Esophagus (tissue), 2 donors: ENCODE measurements at places on chromosomes 5 and 9. TPM values are rescaled to one million over a fixed set of nuclear protein-coding genes. Genes with fewer than 3 reads are reported as not detected.

FOXD1 gene
- 1.3 TPM for polyA plus RNA-seq

PCDHB16 gene
- polyA plus RNA-seq, result 0.08 TPM

IL9 gene
- not detected for polyA plus RNA-seq

MCIDAS gene
- 0.04 TPM for polyA plus RNA-seq

PKD2L2 gene
- not detected for polyA plus RNA-seq

NDOR1 gene
- 5.7 TPM for polyA plus RNA-seq

ACTBL2 gene
- not detected for polyA plus RNA-seq

TRIM36 gene
- 0.20 TPM for polyA plus RNA-seq

FBP2 gene
- polyA plus RNA-seq, result not detected

EGFLAM gene
- polyA plus RNA-seq, result 0.53 TPM

SPINK13 gene
- not detected for polyA plus RNA-seq

NUP214 gene
- 31.3 TPM for polyA plus RNA-seq

AJM1 gene
- 1.9 TPM for polyA plus RNA-seq

GTF2H2 gene
- polyA plus RNA-seq, result 4.0 TPM

SHISAL2B gene
- not detected for polyA plus RNA-seq

OR1J2 gene
- 0.04 TPM for polyA plus RNA-seq

PCDHGB7 gene
- 1.2 TPM for polyA plus RNA-seq

RGMB gene
- 2.6 TPM for polyA plus RNA-seq

FAM151B gene
- 0.83 TPM for polyA plus RNA-seq

SLC44A1 gene
- polyA plus RNA-seq, result 8.2 TPM

JAKMIP2 gene
- polyA plus RNA-seq, result 0.20 TPM

PCDHGC4 gene
- 0.05 TPM for polyA plus RNA-seq

CCDC152 gene
- polyA plus RNA-seq, result 0.16 TPM

PAEP gene
- not detected for polyA plus RNA-seq

SLC2A8 gene
- 10.3 TPM for polyA plus RNA-seq

C5orf63 gene
- 4.5 TPM for polyA plus RNA-seq

ZNF658 gene
- 1.7 TPM for polyA plus RNA-seq

PDLIM4 gene
- 58.9 TPM for polyA plus RNA-seq

HBEGF gene
- 9.3 TPM for polyA plus RNA-seq

PCDHA9 gene
- not detected for polyA plus RNA-seq

ARHGEF28 gene
- polyA plus RNA-seq, result 6.5 TPM

OMD gene
- 1.1 TPM for polyA plus RNA-seq

SLC1A3 gene
- polyA plus RNA-seq, result 16.1 TPM

TOMM5 gene
- polyA plus RNA-seq, result 93.3 TPM

HSDL2 gene
- polyA plus RNA-seq, result 22.0 TPM

C1QTNF2 gene
- 0.53 TPM for polyA plus RNA-seq

TNIP1 gene
- polyA plus RNA-seq, result 140 TPM

SPATA31A3 gene
- not detected for polyA plus RNA-seq

SPATA31D4 gene
- polyA plus RNA-seq, result not detected

CCDC183 gene
- 0.32 TPM for polyA plus RNA-seq

QRFP gene
- polyA plus RNA-seq, result 0.16 TPM

TUBB4B gene
- polyA plus RNA-seq, result 415 TPM

MAP1B gene
- polyA plus RNA-seq, result 1.8 TPM

CSF2 gene
- polyA plus RNA-seq, result 0.05 TPM

SHC3 gene
- polyA plus RNA-seq, result 0.35 TPM

SLC6A3 gene
- polyA plus RNA-seq, result 0.11 TPM
